AG10803 (cell line): ENCODE measurements at places on chromosomes 5 and 9.

DNA sequence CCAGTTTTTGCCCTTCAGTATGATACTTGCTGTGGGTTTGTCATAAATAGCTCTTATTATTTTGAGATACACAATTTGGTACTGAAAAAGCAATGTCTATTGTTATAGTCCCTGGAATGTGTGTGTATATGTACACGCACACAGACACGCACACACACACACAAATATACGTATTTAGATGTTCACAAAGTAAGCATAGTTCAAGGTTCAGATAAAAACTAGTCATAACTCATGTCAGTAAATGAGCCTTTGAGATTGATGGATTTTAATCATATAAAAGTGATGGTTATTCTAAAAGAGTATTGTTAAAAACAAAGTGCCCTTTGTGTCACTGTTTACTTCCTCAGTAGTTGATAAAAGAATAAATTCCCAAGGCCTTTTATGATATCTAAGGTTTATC lies 147.3 kb downstream of the PARP8 start:
- DNase-seq, result no peak

DNA sequence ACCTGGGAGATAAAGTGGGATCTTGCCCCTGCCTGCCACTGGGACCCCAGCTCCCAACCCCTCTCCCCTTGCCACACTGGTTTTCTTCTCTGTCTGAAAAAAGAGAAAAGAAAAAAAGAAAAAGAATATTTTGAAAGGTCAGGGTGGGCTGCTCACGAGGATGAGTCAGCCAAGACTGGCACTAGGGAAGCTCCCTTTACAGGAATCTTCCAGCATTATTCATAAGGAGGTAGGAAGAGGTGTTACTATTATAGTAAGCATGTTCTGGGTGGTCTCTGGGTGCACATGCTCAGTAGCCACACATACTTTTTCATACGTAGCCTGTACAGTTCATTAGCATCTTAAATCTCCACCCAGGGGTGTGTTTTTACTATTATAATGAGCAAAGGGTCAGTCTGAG lies 46.8 kb upstream of the HAND1 start:
- DNase-seq, result no peak

- no peak for DNase-seq
These were observed 578 bp downstream of the LHX6 start for GRCh38 chr9:122228191-122228567.

GRCh38 chr5:173795601-173796000 lies 92.5 kb upstream of the CPEB4 start:
- DNase-seq, result no peak

DNA sequence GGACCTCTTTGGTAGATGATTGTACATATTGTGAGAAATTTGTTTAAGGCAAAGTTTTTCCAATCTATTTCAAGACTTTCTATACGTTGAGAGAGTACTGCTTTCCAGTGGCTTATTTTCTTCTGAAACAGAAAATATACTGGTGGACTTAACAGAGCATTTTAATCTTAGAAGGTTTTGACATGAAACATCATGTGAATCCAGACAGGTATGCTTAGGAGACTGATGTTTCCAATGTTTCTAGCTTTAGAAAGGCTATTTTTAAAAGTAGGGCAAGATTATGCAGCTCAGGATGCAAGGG lies 71.0 kb downstream of the PIK3R1 start:
- no peak for DNase-seq

GRCh38 chr9:121679901-121680635 lies 28.6 kb downstream of the DAB2IP start:
- no peak for DNase-seq

DNA sequence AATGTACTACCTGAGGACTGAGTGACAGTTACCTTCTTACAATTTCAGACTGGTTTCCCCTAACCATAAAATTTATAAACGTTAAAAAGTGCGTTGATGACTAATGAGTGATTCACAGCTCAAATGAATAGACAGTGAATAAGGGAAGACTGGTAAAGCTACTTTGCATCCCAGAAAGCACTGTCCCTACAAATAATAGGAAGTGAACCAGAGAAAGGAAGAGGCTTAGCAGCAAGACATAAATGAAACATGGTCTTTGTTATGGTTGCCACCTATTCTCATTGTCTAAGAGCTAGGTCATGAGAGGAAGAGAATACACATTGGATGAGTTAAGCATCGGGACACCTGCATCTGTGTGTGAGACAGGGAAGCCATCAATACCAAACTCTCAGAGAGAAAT lies 849.2 kb downstream of the TAF11L14 start:
- DNase-seq, result no peak

DNA sequence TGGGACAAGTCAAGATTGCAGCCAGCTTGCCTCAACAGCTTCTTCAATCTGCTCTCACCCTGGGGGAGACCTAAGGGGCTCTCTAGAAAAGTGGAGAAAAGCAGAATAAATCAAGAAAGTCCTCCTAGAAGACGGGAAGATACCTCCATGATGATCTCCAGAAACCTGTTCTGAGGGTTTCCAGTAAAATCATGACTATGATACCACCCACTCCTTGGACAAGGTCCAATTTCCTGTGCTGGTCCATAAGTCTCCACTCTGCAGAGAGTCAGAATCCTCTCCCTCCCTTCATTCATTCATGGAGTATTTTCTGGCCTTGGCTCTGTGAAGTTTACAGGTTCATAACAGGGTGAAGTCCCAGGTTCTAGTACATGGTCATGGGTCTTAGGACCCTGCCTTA lies 168.6 kb downstream of the SLC12A2 start:
- DNase-seq, result no peak

DNA sequence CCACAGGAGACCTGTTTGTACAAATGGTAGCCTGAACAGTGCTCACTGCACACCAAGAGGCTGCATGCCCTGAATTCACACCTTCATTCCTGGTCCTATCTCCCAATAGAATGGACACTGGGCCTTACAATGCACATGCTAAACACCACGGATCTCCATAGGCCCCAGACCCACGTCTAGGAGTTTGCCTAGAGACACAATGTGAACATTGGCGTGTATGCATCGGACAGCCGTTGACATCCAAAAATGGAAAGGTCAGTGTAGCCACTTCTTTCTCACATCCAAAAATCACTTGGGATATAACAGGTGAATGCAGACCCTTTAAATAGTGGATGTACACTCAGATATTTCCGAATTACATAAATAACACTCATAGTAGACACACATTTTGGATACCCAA lies 927 bp downstream of the PAX5 start:
- DNase-seq, result no peak

DNA sequence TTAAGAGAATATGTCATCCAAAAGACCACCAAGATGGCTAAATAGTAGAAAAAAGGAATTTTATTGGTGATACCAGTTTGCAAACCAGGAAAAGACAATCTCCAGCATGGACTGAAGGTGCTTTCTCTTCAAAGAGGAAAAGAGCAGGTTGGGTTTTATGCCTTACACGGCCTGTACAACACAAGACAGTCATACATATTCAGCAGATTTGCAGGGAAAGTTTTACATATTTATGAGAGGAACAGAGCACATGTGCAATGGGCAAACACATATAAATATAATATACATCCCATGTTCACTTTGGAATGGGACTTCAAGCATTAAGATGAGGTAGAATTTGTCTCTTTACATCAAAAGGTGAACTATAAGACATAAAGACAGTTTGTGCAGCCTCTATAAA lies 70.3 kb upstream of the PPP2CA start:
- DNase-seq, result no peak

DNA sequence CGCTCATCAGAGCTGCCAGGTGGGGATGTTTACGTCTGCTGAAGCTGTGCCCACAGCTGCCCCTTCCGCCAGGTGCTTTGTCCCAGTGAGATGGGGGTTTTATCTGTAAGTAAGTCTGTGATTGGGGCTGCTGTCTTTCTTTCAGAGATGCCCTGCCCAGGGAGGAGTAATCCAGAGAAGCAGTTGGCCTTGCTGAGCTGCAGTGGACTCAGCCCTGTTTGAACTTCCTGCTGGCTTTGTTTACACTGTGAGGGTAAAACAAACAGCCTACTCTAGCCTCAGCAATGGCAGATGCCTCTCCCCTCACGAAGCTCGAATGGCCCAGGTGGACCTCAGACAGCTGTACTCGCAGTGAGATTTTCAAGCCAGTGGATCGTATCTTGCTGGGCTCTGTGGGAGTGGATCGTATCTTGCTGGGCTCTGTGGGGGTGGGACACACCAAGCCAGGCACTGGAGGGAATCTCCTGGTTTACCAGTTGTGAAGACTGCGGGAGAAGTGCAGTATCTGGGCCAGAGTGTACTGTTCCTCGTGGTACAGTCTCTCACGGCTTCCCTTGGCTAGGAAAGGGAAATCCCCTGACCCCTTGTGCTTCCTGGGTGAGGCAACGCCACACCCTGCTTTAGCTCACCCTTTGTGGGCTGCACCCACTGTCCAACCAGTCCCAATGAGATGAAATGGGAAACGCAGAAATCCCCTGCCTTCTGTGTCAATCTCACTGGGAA lies 530.1 kb upstream of the DMAC1 start:
- DNase-seq, result no peak

DNA sequence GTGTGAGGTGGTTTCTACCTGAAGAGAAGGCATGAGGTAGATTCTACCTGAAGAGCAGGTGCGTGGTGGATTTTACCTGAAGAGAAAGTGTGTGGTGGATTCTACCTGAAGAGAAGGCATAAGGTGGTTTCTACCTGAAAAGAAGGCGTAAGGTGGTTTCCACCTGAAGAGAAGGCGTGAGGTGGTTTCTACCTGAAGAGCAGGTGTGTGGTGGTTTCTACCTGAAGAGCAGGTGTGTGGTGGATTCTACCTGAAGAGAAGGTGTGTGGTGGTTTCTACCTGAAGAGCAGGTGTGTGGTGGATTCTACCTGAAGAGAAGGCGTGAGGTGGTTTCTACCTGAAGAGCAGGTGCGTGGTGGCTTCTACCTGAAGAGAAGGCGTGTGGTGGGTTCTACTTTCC lies 192.8 kb downstream of the MED10 start:
- no peak for DNase-seq

GRCh38 chr5:141039517-141039916 lies 11.7 kb upstream of the PCDHB1 start:
- DNase-seq, result no peak

GRCh38 chr9:133691626-133692363 lies 46.4 kb downstream of the SARDH start:
- no peak for DNase-seq

DNA sequence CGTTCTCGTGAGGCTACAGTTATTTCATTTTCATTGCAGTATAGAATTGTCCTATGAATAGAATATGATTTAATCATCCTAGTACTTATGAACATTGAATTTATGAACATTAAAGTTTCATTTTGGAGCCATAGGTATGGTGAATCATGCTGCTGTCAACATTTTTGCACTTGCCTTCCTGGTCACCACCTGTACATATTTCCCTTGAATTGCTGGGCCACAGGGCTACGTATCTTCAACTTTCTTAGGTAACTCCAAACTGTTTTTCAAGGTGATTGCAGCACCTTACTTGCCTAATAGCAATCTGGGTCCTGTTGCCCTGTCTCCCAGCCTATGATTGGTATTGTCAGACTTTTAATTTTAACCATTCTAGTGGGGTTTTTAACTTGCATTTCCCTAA lies 6.5 kb upstream of the RNF145 start:
- no peak for DNase-seq

DNA sequence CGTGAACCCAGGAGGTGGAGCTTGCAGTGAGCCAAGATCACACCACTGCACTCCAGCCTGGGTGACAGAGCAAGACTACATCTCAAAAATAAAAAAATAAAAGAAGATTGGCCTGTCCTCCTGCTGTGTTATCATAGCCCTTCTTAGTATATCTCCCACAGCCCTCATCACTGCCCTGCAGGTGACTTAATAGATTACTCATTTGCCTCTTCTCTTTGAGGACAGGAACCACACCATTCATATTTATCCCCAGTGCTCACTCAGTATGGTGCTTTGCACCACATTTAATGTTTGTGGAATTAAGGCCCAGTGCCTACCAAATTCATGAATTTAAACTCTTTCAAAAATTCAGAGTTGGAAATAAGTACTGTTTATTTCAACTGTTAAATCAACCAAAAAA lies 10.3 kb downstream of the IDNK start:
- no peak for DNase-seq

GRCh38 chr9:86604741-86605140 lies 250.5 kb upstream of the TUT7 start:
- peak; percentile 96 for DNase-seq

DNA sequence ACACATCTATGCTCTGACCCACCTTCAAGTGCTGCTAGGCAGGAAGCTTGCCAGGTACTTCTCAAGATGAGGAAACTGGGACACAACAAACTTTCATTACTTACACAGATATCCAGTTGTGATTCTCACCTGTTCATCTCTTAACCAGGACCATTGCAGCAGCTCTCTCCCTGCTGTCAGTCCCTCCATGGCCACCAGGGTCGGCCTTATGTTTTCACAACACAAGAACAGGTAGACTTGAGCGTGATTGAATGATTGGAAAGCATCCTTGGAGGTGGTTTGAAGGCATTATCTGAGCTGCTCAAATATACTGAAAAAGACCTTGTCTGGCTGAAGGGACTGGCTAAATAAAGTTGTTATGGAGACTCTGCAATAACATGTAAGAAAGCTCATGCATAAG lies 94.4 kb downstream of the MTREX start:
- DNase-seq, result no peak

- no peak for DNase-seq
These were observed 42.6 kb downstream of the LEAP2 start for GRCh38 chr5:132916086-132916485.

- DNase-seq, result peak; percentile 79
These were observed 46.7 kb downstream of the GARNL3 start for GRCh38 chr9:127311239-127311741.

DNA sequence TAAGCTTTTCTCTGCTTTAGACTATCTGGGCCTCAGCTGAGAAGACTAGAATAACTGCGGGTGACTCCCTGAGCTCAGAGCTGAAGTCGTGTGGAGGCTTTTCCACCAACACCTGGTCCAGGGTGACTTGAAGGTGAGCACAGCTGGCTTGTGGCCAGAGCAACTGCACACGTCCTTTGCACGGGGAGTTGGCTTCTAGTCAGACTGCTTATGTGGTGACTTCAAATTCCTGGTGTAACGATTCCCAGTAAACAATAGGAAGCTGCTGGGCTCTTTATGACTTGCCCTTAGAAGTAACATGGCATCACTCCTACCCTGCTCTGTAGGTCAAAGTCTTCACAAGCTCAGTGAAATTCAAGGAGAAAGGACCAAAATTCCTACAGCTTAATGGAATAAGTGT lies 800.6 kb upstream of the CDH6 start:
- no peak for DNase-seq

DNA sequence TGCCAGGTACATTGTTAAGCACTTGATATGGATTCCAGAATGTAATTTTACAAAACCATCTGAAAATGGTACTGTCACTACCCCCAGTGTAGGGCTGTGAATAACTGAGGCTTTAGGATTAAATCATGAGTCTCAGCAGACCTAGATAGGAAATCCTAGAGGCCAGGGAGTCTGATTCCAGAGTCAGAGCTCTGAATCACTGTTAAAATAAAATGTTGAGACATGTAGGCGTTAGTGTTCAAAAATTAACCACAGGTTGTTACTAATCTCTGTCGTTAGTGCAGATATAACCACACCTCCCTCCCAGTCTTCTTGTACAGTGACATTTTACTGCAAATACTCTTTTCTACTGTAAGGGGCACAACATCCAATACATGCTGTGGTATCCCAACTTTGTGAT lies 1828.8 kb downstream of the MAT2B start:
- no peak for DNase-seq
